ENCODE measurements at places on chromosomes 3 and 15.

- DNase-seq: no peak
Measured at GRCh38 chr15:101132390-101133180, 119.3 kb downstream of the CHSY1 start.

GRCh38 chr3:16191591-16191990 is 17.1 kb downstream of the GALNT15 start:
- no peak for DNase-seq

- no peak for DNase-seq
Measured at GRCh38 chr15:66053991-66054390, 184.7 kb downstream of the RAB11A start.

DNA sequence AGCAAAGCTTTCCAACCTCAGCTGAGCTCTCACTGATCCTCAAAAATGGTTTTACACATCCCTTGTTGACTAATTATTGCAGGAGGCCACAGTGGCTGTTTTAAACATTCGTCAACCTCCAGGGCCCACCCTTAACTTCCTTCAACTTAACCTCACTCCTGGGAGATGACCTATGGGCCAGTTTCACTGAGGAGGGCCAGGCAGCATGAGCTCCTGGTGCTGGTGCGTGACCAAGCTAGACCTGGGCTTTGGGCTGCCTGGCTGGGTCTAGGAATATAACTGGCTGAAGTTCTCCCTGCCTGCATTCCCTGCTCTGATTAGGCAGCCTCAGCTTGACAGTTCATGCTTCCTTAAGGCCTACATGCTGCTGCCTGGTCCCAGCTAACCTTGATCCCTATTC is 273.7 kb upstream of the ATP11B start:
- DNase-seq: no peak

- no peak for DNase-seq
Measured at GRCh38 chr3:9785602-9786001, 6.7 kb downstream of the TADA3 start.

GRCh38 chr3:150292891-150293290 is 115.2 kb upstream of the TSC22D2 start:
- no peak for DNase-seq

DNA sequence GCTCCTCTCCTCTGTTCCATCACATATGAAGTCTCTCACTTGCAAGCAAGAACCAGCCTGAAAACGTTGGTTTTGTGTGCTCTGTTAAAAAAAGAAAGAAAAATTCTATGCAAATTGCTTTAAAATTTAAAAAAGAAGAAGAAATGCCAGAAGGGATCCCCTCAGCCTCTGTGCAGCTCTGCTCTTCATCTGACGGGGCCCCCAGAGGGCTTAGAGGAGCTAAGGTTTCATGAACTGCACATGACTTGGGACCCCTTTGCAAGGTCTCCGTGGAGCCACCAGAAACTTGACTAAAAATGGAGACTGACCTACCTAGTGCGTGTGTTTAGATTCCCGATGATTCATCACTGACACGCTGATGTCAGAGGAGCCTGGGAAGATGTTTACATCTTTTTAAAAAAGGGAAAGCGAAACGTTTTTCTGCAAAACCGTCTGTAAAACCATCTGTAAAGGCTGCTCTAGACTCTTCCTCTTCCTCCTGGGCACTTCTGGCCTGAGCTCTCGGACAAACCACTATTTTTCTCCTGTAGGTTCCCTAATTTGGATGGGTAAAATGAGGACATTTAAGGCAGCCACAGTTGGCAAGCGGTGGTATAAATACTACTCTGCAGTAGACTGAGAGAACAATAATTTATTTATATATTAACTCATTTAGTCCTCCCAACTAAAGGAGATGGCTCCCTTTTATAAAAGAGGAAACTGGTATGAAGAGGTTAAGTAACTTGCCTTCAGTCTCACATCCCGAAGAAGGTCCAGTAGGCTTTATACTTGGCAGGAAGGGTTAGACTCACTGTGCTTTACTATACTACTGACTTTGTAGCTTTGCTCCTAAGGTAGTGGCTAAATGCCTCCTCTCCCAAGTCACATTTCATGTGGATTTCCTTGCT is 67.2 kb upstream of the POLG start:
- no peak for DNase-seq

DNA sequence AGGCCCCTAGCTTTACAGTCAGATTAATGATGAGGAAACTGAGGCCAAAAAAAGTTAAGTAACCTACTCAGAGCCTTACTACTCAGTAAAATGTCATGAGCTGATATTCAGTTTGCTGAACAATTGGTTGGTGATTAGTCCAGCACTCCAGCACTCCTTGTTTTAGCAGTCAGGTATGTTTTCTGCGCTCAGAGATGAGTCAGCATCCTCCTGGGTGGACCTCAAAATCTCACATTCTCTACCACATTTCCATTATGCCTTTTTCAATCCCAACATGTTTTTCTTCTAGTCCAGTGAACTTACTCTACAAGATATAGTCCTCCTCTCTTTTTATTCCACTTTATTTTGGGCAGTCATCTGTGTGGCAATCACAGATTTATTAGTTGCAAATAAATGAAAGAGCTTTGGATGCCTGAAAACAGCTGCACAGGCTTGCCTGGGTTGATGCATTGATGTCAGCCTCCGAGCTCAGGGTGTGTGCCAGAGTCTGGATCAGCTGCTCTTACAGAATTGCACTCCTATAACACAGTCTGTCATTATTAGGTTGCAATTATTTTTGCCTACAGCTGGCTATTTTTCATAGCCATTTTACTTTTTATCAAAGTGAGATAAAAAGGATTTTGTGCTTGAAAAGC is 133.2 kb downstream of the ARPP21 start:
- DNase-seq: no peak

- no peak for DNase-seq
Measured at GRCh38 chr15:88003541-88004327, 252.8 kb downstream of the NTRK3 start.

DNA sequence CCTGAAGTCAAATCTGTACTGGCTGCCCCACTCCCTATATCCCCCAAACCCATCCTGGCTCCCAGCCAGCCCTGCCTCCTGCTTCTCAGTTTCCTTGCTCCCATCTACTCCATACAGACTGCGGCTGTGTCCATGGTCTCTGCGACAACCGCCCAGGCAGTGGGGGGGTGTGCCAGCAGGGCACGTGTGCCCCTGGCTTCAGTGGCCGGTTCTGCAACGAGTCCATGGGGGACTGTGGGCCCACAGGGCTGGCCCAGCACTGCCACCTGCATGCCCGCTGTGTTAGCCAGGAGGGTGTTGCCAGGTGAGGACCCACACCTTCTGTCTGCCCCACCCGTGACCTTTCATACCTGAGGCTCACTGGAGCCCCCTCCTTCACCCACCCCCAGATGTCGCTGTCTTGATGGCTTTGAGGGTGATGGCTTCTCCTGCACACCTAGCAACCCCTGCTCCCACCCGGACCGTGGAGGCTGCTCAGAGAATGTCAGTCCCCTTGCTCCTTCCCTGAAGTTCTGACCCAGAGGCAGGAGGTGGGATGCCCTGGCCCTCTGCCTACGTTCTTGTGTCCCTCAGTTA is 14.7 kb downstream of the STAB1 start:
- no peak for DNase-seq

DNA sequence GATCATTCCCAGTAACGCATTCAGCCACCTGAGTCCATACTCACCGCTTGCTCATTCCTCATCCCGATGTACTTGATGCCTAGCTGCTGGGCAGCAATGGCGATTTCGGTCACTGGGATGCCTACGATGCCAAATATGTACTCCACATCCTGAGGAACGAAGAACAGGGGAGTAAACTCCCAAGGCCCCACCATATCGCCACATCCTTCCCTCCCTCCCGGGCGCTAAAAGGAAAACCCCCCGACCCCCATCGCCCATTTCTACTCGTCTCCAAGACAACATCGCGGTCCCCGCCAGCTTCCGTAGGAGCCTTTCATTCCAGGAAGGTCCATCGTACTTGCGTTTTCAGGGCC is 347 bp downstream of the HACL1 start:
- DNase-seq: peak; percentile 7

- no peak for DNase-seq
Measured at GRCh38 chr3:143065364-143065763, 54.2 kb upstream of the CHST2 start.

DNA sequence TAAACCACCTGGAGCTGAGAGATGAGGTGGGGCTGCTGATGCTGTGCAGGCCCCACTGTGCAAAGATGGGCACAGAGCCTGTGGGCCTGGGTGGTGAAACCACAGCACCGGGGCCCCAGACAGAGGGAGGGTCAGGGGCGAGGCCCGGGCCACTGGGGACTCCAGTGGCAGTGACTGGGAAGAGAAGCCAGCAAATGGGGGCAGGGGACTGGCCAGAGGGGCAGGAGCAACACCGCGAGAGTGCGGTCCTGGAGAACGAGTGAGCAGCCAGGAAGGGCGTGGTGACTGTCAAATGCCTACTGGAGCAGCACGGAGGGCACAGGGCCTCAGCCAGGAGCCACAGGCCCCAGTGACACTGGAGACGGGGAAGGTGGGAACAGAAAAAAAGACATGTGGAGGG is 39.8 kb downstream of the HCN4 start:
- DNase-seq: peak; percentile 12

GRCh38 chr3:169633789-169634188 is 29.7 kb downstream of the MECOM start:
- DNase-seq: no peak

GRCh38 chr3:139985576-139985975 is 50.6 kb downstream of the CLSTN2 start:
- DNase-seq: no peak

- peak; percentile 52 for DNase-seq
Measured at GRCh38 chr15:38354315-38354929, 99.5 kb upstream of the FAM98B start.

DNA sequence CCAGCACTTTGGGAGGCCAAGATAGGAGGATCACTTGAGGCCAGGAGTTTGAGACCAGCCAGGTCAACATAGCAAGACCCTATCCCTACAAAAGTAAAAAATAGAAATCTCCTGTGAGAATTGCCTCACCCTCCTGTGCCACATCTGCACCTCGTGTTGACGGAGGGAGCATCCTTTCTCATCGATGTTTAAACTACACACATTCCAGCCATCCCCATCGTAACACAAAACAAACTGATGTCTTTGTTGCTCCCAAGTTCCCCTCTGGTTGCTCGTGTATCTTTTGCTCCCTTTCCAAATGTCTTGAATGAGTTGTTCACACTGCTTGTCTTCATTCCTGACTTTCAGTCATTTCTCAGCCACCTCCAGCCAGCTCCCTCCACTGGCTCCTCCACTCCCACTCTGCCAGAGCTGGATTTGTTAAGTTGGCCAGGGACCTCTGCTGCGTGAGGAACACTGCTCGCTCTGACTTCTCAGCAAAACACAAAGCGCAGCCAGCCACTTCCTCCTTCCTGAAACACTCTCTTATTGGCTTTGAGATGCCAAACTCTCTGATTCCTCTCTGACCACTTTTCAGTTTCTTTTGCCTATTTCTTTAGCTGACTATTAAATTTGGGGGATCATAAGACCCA is 53.6 kb upstream of the ATP13A3 start:
- DNase-seq: no peak

DNA sequence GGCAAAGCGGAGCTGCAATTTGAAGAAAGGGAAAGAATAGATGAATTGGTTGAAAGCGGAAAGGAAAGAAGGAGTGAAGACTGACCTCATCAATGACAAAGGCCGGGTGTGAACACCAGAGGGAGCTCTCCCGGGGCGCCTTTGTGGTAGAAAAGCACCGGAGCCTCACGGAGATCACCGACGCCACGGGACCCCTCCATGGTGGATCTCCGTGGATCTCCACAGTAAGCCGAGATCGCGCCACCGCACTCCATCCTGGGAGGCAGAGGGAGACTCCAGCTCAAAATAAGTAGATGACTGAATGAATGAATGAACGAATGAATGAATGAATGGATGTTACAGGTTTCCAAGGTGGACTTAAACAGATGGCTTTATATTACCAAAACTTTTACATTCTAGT is 25.0 kb downstream of the GPR160 start:
- no peak for DNase-seq

- DNase-seq: no peak
Measured at GRCh38 chr3:165669967-165670366, 167.3 kb downstream of the BCHE start.

DNA sequence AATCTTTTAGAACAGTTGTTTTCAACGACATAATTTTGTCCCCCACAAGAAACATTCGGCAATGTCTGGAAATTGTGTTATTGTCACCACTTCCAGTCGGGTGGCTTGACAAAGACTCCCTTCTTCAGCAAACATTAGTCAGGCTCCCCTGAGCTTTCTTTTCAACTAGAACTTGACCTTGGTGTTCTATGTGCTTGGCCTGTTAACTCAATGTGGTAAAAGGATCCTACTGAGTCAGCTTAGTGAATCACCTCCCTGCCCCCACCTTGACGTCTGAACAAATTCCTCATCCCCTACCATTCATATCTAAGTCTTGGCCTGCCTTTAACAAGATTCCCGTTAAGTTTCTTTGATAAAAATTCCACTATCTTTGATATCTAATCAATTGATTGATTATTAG is 465.0 kb upstream of the ROBO1 start:
- DNase-seq: no peak

GRCh38 chr3:187799942-187800641 is 54.8 kb upstream of the BCL6 start:
- no peak for DNase-seq

DNA sequence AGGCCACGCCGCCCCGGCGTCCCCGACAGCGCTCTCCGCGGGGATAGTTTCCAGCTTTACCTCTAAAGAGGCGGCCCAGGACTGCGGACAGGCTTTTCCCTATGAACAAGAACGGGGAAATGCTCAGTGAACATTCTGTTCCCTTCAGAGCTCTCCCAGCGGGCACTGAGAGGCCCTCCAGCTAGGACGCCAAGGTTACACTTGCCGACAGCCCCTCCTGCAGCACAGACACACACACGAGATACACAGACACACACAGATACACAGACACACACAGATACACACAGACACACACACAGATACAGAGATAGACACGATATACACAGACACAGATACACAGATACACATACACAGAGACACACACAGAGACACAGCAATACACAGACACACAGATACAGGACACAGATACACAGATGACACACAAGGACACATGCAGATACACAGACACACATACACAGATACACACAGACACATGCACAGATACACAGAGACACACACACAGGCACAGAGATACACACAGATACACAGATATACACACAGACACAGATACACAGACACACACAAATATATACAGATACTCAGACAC is 533 bp upstream of the OCA2 start:
- DNase-seq: no peak

GRCh38 chr3:13391308-13391707 is 28.8 kb downstream of the NUP210 start:
- no peak for DNase-seq

GRCh38 chr3:83093222-83093572 is 1331.8 kb upstream of the GBE1 start:
- DNase-seq: no peak

DNA sequence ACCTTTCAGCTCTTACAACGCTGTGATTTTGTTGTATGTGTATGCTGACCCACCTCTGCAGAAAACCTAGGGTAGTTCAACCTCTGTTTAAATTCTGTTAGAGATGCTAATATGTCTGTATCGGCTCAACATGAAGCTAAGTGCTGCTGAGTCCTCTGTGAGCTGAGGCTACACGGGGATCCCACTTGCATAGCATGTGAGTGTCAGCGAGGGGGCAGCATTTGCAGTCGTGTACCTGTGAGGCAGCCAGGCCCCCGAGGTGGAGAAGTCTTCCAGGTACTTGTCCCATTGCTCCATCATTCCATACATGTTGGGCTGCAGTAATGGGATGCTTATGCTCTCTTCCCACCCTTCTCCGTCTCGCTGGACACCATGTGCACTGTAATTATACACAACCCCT is 3.7 kb downstream of the MKRN2OS start:
- no peak for DNase-seq

Measured in SW480 (cell line).